ENCODE measurements at places on chromosomes 6 and 20. TPM values are rescaled to one million over a fixed set of nuclear protein-coding genes. Genes with fewer than 3 reads are reported as not detected.

- DNase-seq = no peak
Observed at GRCh38 chr6:138667408-138667807, 106.2 kb upstream of the CCDC28A start.

DNA sequence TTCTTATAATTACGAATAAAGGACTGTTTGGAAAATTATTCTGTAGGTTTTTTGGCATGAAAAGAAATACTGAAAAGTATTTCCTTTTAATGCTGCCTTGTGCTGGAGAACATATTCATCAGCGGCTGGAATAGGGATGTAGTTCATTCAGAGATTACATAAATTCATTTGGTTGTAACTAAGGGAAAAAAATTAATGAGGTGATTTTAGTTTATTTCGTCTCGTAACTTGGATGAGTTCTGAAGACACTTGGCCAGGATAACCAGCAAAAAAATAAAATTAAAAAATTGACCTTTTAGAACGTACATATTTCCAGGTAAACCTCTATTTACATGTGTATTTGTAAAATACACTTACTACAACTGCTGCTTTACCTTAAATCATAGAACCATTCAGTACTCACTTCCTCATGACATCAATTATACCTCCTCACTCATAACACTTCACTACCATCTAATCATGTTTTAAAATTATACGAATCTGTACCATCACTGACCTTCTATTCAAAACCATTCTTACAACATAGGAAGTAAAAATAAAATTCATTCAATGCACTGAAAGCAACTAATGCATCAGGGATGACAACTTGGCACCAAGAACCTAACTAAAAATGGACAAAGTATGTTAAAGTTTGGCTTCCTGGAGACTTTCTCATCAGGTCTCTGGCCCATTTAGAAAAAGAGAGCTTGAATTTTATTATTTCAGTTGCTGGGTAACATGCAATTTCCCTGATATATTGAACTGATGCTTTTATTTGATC lies 17.2 kb downstream of the KLHL31 start:
- DNase-seq = peak; percentile 61

DNA sequence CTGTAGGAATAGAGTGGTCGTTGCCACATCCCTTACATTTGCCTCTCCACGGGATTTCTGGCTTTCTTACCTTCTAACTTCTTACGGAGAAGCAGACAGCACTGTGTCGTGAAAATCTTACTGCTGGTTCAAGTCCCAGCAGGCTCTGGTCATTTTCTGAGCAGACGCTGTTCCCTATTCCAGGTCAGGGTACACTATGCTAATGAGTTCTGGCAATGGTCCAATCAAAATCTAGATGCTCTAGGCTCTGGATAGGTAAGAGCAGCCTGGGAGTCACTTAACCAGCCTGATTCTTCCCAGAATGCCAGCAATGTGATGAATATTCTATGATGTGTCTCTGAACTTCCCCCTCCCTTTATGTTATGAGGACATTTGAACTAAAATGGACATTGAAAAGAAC lies at the start of gene GCM1:
GCM1 (minus strand) TSS at position 158 of the 400 bp plus-strand sequence. CDS start 3,209 bp downstream, outside the sequence.
- DNase-seq = no peak

Gene RHAG
- not detected for total RNA-seq

Gene TBPL1
- 30.2 TPM for total RNA-seq

Gene GABRR1
- not detected for total RNA-seq

Gene XKR7
- total RNA-seq = not detected

Gene TOP1
- total RNA-seq = 12.0 TPM

- DNase-seq = peak; percentile 44
Observed at GRCh38 chr20:10584371-10584770, 89.4 kb downstream of the JAG1 start.

- no peak for DNase-seq
Observed at GRCh38 chr6:40714143-40714542, 127.0 kb upstream of the LRFN2 start.

GRCh38 chr6:95233879-95234278 lies 343.5 kb upstream of the MANEA start:
- no peak for DNase-seq

Measured in fibroblast of the aortic adventitia (primary cell).